ENCODE measurements at places on chromosomes 6 and 20. TPM values are rescaled to one million over a fixed set of nuclear protein-coding genes. Genes with fewer than 3 reads are reported as not detected.

PHIP gene
- total RNA-seq, result 41.6 TPM

KHDC1L gene
- total RNA-seq, result not detected

CLPSL1 gene
- total RNA-seq, result not detected

EDN3 gene
- total RNA-seq, result not detected

C6orf15 gene
- not detected for total RNA-seq

PPIL6 gene
- total RNA-seq, result 0.58 TPM

RXRB gene
- total RNA-seq, result 99.8 TPM

GRCh38 chr6:20334334-20334733 lies 67.3 kb upstream of the E2F3 start:
- H3K27ac ChIP-seq, result no peak overlapping the region
- H3K4me3 ChIP-seq, result no peak overlapping the region
- no peaks in the 10 kb centered on the region for H3K27me3 ChIP-seq
- H3K4me1 ChIP-seq, result no peaks in the 10 kb centered on the region

DNA sequence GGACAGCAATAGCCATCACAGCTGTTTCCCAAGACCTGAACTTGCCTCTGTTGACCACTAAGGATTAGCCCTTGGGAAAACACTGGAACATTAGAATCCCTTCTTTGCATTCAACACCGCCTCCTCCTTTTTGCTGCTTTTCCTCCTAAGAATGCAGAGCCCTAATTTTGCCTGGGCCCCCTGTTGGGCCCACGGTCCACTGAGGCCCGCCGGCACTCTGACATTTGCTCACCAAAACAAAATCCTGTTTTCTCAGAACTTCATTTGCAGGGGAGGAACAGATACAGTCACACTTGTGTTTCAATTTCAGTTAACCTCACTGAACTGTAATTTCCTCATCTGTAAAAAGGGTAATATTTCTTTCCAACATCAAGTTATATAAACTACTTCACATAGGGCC lies 116.0 kb upstream of the JARID2 start:
- no peaks in the 10 kb centered on the region for H3K27me3 ChIP-seq
- H3K4me3 ChIP-seq, result no peak overlapping the region
- no peaks in the 10 kb centered on the region for H3K4me1 ChIP-seq
- no peak for DNase-seq

DNA sequence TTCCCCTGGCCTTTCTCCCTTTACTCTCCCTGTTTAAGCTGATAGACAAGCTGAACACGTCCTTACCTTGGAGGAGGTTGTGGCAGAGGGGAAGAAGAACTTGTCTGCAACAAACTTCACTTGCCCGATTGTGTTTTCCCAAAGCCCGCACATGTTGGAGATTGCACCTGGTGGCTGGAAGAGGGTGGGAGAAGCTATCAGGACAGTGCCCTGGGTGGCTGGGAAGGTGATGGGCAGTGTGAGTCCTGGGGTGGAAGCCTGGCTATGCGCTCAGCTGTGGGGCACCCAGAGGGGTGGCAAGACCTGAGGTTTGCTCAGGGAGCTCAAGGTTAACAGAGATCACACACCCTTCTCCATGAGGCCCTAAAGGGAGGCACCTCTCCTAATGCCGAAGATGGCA lies 25.0 kb upstream of the SSTR4 start:
- no peaks in the 10 kb centered on the region for H3K27me3 ChIP-seq
- H3K4me1 ChIP-seq, result no peaks in the 10 kb centered on the region
- DNase-seq, result no peak
- H3K36me3 ChIP-seq, result no peaks in the 10 kb centered on the region

- H3K27me3 ChIP-seq, result no peaks in the 10 kb centered on the region
- H3K27ac ChIP-seq, result peak overlapping the region; percentile 76
- no peak for DNase-seq
- H3K36me3 ChIP-seq, result no peaks in the 10 kb centered on the region
Observed at GRCh38 chr6:11233673-11234573, 1.5 kb upstream of the NEDD9 start.

DNA sequence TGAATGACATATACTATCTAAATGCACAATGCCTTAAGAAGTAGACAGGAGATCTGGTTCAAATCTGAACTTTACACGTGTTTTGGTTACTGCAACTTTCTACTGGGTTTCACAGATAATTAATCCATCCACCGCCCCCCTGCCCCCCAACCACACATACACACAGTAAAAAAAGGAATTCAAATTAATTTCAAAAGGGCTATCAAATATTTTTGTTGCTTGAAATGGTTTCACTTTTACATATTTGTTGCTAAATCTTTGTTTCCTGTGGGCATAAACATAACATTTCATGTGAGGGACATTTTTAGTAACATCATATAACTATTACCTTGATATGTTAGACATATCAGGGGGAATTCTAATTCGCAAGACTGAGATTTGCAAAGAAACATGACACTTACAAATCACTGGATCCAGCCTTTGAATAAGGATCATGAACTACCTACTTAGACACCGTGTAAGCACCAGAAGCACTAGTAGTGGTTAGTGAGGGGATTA lies 7.5 kb downstream of the NEDD9 start:
- no peak for DNase-seq
- H3K4me1 ChIP-seq, result peaks cover 39% of the 10 kb centered on the region
- H3K27ac ChIP-seq, result no peak overlapping the region
- H3K36me3 ChIP-seq, result peaks cover 4% of the 10 kb centered on the region
- peak overlapping the region; percentile 20 for H3K4me3 ChIP-seq

- H3K36me3 ChIP-seq, result peaks cover 44% of the 10 kb centered on the region
- H3K4me3 ChIP-seq, result no peak overlapping the region
- DNase-seq, result no peak
- H3K27ac ChIP-seq, result no peak overlapping the region
- no peaks in the 10 kb centered on the region for H3K27me3 ChIP-seq
Observed at GRCh38 chr6:151430886-151431285, 21.0 kb downstream of the RMND1 start.

DNA sequence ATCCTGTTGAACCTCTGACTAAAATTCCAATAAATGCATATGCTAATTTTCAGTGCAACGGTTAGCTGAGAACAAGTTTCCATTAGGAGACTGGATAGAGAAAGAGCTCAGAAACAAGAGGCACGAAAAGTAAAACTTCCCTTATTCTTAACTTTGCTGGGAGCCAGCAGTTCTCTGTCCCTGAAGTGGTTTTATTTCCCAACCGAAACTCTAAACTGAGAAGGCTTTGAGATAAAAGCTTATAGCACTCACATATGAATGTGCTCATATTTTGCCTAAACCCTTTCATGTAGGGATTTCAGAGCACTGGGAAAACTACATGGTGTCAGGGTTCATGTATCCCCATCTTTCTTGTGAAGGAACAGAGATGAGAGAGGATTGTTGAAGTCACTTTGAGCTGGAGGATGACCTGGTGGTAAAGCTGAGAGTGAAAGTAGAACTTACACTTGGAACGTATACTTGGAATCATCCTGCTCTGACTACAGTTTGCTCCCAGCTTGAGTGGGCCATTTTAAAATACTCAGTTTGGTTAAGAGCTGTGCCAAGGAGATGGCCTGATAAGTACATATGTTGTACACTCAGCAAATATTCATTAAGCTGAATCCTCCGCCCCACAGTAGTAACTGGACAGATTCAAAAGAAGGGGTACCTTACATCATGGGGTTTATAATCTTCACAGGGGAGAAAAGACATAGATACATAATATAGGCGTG lies 324.2 kb upstream of the CNR1 start:
- no peak for DNase-seq
- no peaks in the 10 kb centered on the region for H3K4me1 ChIP-seq
- H3K4me3 ChIP-seq, result no peak overlapping the region
- H3K27ac ChIP-seq, result no peak overlapping the region

- H3K4me3 ChIP-seq, result no peak overlapping the region
- H3K4me1 ChIP-seq, result no peaks in the 10 kb centered on the region
- no peak overlapping the region for H3K27ac ChIP-seq
- no peak for DNase-seq
- no peaks in the 10 kb centered on the region for H3K36me3 ChIP-seq
Observed at GRCh38 chr6:85472744-85473143, 22.9 kb downstream of the NT5E start.

GRCh38 chr20:55424968-55425367 lies 580.4 kb downstream of the CBLN4 start:
- no peak overlapping the region for H3K27ac ChIP-seq
- H3K36me3 ChIP-seq, result no peaks in the 10 kb centered on the region
- H3K4me3 ChIP-seq, result no peak overlapping the region
- H3K27me3 ChIP-seq, result no peaks in the 10 kb centered on the region

- no peak overlapping the region for H3K27ac ChIP-seq
- H3K4me1 ChIP-seq, result peaks cover 15% of the 10 kb centered on the region
- no peaks in the 10 kb centered on the region for H3K27me3 ChIP-seq
- DNase-seq, result no peak
- peak overlapping the region; percentile 81 for H3K4me3 ChIP-seq
Observed at GRCh38 chr6:136251394-136251793, 1.3 kb upstream of the MTFR2 start.

- H3K4me1 ChIP-seq, result no peaks in the 10 kb centered on the region
- H3K4me3 ChIP-seq, result peak within 1 kb of the TSS; percentile 48
- no peaks in the 10 kb centered on the region for H3K36me3 ChIP-seq
Observed at GRCh38 chr6:32589596-32590449, at the start of gene HLA-DRB1. HLA-DRB1 (minus strand) TSS chr6:32589848; CDS start chr6:32589742, 106 bp downstream.

DNA sequence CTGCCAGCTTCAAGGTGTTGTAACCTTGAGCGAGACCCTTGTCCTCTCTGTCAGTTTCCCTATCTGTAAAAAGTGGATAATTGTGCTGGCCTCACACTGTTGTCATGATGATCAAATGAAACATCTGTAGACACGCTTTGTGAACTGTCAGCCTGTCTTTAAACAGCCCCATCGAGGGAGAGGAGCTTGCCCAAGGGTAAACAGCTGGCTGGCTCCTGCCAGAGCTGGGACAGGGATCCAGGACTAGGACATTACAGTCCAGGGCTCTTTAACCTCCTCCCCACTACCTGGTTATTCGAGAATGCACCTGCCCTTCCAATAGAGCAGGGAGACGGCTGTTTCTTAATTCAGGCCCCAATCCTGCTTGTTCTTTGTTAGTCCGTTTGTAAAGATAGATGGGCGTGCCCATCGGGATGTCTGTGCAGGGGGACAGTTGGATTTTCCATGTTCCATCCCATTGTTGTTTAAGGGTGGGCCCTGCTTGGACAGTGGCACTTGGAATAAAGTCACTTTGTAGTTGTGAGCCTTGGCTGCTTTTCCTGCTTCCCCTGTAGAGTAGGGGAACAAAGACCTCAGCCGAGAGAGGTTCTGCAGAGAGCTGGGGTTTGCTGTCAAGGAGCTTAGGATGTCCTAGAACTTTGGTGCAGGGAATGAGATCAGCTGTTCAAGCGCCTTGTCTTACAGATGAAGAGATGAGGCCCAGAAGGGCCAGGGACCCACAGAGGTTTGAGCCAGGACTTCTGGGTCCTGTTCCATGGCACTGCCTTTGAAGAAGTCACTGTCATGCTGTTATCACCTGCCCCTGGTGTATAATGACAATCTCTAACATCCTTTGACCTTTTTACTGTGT lies 77.9 kb upstream of the MYL9 start:
- H3K27ac ChIP-seq, result peak overlapping the region; percentile 85
- no peaks in the 10 kb centered on the region for H3K27me3 ChIP-seq
- H3K4me3 ChIP-seq, result peak overlapping the region; percentile 79
- no peak for DNase-seq
- peaks cover 64% of the 10 kb centered on the region for H3K4me1 ChIP-seq
- no peaks in the 10 kb centered on the region for H3K36me3 ChIP-seq
